ENCODE measurements at places on chromosomes 2 and 18.

GRCh38 chr2:233217892-233218377, 33.5 kb upstream of the ATG16L1 start:
- DNase-seq, result no peak

GRCh38 chr2:45466053-45466452, 145.0 kb downstream of the SRBD1 start:
- DNase-seq, result no peak

GRCh38 chr2:222280795-222281194, 18.0 kb downstream of the PAX3 start:
- no peak for DNase-seq

GRCh38 chr2:39468579-39469451, 31.7 kb upstream of the MAP4K3 start:
- DNase-seq, result no peak

GRCh38 chr2:65264821-65265670, 37.4 kb downstream of the ACTR2 start:
- DNase-seq, result peak; percentile 5
